ENCODE measurements at places on chromosomes 1 and 21.
A peak's percentile ranks its signal among the peaks of the same experiment; 100 is the strongest.

- DNase-seq = no peak
Measured at GRCh38 chr1:230892018-230892491, 23.7 kb upstream of the C1orf198 start.

DNA sequence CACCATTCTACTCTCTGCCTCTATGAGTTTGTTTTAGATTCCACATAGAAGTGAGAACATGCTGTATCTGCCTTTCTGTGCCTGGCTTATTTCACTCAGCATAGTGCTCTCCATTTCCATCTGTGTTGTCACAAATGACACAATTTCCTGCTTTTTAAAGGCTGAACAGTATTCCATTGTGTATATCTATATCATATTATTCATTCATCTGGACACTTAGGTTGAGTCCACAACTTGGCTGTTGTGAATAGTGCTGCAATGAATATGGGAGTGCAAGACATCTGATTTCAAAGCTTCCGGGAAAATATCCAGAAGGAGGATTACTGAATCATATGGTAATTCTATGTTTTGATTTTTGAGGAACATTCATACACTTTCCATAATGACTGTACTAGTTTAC is 20.1 kb upstream of the DONSON start:
- no peak for DNase-seq

DNA sequence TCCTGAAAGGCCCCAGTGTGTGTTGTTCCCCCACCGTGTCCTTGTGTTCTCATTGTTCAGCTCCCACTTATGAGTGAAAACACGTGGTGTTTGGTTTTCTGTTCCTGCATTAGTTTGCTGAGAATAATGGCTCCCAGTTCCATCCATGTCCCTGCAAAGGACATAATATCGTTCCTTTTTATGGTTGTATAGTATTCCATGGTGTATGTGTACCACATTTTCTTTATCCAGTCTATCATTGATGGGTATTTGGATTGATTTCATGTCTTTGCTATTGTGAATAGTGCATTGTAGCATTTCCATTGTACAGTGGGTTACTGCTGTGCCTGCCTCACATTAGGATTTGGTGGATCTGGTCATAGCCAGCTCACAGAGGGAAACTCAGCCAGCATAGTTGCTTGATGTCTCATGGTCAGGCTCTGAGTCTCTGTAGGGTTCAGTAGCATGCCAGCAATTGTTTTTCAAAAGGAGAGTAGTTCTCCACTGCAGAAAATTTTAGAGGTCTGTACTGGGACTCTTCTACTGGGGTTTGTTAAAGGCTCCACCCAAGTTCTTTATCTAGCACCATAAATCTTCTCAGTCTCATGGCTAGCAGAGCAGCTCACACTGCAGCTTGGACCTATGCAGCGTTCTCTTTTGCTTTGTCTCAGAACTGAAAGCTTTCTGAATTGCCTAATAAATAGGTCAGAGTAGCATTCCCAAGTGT is 41.0 kb downstream of the RUNX3 start:
- no peak for DNase-seq

DNA sequence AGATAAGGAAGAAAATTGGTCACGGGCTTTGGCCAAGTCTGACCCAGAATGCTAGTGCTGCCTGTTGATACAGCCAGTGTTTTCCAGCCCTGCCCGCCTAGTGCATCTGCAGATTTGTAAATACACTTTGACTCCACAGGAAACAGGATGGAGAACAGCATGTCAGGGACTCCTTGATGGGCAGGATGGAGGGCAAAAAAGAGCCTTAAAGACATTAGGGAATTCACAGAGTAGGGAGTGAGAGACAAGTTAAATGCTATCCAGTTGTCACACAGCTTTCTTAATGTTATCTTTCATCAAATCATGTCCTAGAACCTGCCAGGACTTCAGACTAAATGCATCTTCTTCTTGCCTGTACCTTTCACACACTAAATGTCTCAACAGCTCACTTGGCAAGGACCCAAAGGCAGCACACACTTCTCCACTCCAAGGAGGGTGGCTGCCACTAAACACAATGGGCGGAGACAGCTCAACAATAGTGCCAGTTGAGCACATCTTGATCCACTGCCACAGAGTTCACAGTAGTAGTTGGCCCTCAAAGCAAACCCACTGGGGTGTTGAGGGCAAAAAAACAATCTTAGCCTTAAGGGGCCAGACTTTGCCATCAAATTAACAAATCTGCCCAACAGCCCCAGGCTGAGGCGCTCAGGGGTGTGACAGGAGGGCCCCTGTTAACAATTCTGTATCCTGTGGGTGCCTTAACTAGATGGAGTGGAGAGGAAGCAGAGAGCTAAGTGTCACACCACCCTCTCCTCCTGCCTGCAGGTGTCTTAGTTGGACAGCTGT is 2.7 kb downstream of the HIVEP3 start:
- DNase-seq = no peak

DNA sequence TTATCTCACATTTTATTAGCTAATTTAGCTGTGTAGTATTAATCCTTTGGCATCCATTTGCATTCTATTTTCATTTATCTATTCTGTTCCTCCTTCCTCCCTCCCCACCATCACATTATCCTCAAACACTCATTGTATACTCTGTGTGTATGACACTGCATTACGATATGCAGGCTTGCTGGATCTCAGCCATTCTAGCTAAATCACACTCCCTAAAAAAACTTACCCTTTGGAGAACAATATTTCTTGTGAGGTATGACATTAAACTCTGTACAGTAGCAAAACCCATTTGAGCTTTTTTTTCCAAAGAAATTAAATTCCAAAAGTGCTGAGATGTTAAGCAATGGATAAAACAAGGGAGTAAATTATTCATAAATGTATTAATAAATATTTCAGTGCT is 11.4 kb upstream of the RAB3GAP2 start:
- DNase-seq = no peak

DNA sequence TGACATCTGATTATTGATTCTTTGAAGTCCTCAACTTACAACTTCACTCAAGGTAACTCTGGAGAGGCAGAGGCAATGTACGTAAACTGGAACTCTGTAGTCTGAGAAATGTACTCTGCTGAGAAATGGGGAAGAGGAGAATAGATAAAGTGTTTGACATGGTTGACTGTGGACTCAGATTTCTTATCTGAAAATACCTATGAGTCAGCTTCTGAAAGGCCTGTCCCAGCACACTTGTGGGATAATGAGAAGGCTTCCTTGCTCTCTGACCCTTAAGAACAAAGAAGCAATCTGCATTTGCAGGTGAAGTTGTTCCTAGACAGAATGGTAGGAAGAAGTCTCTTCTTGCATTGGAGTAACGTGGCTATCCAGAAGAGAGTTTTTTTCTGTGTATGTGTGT is 1573.5 kb downstream of the BRINP3 start:
- no peak for DNase-seq

- DNase-seq = no peak
Measured at GRCh38 chr1:216682752-216683151, 40.5 kb downstream of the ESRRG start.

GRCh38 chr1:231351816-231352215 is 13.7 kb downstream of the SPRTN start:
- DNase-seq = no peak

GRCh38 chr1:58815686-58816071 is 31.8 kb upstream of the JUN start:
- DNase-seq = no peak

GRCh38 chr1:161420763-161421455 is 53.2 kb upstream of the CFAP126 start:
- DNase-seq = no peak

DNA sequence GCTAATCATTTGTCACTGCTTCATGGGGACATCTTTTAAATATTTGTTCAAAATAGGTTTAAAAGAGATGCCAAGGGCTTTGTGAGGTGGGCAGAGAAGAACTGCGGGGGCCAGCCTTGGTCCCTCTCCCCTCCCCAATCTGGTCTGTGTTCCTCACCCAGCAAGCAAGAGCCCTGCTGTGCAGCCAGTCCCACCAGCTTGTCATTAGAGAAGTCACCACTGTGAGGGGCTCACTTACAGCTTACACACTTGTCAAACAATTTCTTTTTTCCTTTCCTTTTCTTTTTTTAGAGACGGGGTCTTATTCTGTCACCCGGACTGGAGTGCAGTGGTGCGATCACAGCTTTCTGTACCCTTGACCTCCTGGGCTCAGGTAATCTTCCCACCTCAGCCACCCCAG is 10.4 kb upstream of the CDK18 start:
- no peak for DNase-seq

DNA sequence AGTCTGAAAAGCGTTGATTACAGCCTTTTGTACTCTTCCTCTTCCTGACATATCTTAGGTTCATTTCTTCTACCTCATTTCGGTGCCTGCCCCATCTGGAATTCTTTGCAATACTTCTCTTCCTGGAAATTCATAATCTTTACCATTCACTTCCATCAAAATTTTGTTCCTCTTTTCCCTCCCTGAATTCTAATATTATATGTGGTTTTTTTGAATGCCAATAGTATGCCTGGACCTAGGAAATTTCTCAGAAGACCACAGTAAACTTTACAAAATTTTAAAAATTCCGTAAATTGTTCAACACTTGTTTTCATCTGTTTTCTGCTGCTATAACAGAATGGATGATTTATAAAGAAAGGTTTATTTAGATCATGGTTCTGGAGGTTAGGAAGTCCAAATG is 76.8 kb downstream of the MAP3K7CL start:
- DNase-seq = no peak

DNA sequence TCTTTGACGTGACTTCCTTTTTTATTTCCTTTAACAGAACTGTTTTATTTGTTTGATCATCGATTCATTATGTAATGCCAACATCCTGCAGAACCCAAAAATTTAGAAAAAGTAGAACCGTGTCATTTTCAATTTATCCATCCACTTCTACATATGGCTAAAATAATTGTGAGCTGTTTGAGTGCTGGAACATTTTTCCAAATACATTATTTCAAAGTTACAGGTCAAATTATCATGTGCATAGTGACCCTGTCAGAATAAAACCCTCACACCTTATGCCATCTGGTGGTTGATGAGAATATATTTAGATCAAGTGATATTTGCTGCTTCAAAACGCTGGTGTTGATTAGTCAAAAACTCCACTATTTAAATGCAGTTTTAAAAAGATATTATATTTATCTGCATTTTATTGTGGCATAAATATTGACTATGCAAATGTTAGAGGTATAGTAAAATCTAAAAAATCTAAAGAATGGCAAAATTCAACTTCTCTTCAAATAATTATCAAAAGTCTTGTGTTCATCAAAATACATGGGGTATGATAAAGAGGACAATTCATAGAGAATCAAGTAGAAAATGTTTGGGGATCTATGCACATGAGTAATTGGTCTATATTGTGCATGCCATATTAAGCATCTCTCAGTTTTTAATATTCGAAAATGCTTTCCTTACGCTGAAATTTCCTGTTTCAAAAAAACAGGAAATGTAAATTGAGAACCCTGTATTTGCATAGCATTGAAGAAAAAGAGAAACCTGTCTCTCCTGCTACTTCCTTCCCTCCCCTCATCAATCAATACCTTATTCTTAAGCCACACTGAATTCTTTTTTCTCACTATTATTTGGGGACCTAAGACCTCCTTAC is 39.7 kb downstream of the UBE2U start:
- DNase-seq = no peak

GRCh38 chr1:167747988-167748387 is 26.2 kb downstream of the MPZL1 start:
- DNase-seq = no peak

- no peak for DNase-seq
Measured at GRCh38 chr1:97844552-97845089, 76.2 kb downstream of the DPYD start.

DNA sequence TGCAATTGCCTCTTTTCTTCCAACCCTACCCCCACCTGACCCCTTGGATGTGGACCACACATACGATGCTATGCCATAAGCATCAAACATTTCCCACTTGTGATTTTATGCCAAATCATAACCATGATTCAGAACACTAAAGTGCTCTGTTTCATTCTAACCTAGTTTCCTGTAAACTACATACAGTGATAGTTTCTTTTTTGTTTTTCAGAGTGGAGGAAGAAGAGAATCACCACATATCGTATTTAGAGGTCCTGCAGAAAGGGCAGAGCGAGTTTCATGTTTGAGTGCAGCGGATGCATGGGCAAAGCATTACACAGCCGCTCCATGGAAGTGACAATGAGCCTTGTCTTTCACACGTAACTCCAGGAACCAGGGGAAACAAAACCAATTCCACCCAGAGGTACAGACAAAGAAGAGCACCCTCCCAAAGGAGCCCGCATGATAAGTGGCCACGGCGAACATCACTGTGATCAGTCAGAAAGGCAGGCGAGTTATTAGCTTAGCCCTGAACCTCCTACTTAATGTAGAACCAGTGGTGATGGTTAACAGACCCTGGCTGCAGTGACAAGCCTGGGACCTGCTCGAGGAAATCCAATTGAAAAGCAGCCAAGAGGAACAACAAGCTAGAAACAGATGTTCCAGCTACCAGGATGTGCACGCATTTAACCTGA is 64.0 kb upstream of the ZNF281 start:
- DNase-seq = peak; percentile 43

DNA sequence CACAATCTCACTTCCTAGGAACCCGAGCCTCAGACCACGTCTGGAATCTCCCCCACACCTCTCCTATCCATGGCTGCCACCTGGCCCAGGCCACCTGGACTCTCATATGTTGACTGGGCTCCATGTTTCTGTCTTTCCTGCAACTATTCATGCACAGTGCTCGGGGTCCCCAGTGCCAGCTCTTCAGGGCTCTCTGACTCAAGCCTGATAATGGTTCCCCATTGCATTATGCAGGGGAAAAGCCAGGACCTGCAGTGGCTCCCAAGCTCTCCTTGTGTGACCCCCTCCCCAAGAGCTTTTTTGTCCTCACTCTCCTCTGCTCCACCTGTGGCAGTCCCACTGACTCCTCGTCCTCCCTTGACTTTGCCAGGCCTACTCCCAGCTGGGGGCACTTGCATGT is 417.6 kb downstream of the NPHP4 start:
- DNase-seq = no peak

GRCh38 chr1:176567190-176567794 is 104.3 kb downstream of the PAPPA2 start:
- no peak for DNase-seq

DNA sequence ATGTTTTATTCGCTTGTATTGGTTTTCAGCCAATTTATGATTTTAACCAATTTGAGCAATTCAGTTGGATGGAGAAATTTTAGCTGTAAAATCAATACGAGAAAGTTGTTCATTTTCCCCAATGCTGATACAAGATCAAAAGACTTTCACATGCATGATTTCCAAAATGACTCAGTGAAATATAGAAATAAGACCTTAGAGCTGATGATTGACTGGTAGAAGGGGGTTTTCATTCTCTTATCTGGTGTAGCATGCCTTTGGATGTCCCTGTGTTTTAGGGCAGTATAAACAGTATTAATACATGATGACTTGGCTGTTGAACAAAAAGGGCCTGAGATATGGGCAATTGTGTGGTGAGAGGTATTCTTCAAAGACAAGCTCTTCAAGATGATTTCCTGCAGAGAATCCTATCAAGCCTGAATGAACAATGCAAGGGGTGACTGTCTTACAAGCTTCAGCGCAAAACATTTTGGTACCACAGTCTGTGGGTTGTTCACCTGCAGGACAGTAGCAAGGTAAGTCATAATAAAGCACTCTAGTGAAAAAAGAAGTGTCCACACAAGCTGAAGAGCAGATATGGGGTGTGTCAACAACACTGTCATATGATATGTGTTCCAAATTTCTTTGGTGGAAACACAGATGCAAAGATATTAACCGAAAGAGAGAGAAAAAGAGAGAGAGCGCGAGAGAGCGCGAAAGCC is 156.2 kb downstream of the TNFSF18 start:
- DNase-seq = no peak

- DNase-seq = no peak
Measured at GRCh38 chr1:246176126-246177024, 330.7 kb downstream of the SMYD3 start.
